ENCODE measurements at places on chromosomes 1 and 21.

DNA sequence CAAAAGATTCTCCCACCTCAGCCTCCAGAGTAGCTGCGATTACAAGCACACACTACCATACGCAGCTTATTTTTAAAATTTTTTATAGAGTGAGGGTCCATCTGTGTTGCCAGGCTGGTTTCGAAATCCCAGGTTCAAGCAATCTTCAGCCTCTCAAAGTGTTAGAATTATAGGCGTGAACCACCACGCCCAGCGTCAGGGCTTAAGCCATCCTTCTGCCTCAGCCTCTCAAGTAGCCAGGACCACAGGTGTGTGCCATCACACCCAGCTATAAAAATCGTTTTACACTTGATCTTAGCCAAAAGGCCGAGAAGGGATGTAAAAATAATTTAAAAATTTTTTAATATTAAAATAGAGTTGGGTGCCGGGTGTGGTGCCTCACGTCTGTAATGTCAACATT is 4.3 kb upstream of the SLC25A33 start:
- no peak for DNase-seq

DNA sequence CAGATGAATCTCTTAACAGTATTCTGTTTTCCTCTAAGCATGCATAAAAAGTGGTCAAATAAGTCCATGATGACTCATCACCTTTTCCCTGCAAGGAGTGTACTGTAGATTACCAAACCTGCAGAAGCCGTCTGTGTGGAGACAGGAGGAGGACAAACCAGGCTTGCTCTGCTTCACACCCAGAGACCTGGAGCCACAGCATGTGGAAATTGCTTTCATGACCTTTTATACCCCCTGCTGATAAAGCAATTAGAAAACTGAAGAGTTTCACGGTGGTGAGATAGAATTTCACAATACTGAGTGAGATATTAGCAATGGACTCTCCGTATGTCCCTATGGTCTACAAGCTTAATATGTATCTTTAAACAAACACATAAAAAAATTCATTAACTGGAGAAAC is 9.4 kb downstream of the CORT start:
- no peak for DNase-seq

DNA sequence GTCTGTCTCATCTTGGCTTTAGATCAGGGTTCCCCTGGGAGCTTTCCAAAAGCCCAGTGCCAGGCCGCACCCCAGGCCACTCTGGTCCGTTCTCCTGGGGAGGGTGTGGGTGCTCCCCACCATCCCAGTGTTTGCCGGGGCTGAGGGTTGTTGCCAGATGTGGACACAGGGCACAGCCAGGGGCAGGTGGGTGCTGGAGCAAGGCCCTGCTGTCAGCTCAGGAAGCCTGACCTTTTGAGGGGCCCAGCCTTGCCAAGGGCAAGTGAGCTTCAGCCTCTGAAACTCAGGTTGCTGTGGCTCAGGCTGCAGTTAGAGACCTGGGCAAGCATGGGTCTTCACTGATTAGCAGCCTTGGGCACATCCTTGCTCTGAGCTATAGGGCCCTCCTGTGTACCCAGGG is 22.8 kb upstream of the ZBTB21 start:
- no peak for DNase-seq

DNA sequence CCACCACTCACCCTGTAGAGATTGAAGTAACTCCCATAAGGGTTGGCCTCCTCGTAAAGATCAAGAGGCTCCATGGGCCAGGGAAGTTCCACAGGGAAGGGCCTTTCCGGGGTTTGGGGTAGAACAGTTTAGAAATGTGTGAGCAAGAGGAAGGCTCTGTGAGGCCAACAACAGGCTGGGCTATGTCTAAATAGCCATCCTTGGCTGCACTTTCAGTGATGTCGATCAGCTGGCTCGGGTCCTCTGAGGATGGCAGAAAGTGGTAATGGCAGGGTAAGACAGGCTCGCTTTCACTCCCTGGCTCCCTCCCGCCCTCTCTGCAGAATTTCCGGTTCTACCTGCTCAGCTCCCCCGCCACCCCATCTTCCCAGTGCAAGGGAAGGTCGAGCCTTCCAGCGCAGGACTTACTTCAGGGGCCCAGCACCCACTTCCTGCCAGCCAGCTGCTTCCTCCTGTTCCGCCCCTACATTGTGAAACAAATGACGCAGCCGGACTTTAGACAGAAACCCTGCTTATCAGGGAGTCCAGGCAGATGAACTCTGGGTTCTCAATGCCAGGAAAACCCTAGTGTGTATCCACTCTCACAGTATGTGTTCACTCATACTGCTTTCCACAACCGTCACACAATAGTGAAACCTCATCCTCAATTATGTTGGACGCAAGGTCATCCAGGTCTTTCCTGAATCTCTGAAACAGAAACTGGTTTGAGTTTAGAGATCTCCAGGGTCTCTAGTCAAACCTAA is 7.3 kb downstream of the F11R start:
- no peak for DNase-seq

DNA sequence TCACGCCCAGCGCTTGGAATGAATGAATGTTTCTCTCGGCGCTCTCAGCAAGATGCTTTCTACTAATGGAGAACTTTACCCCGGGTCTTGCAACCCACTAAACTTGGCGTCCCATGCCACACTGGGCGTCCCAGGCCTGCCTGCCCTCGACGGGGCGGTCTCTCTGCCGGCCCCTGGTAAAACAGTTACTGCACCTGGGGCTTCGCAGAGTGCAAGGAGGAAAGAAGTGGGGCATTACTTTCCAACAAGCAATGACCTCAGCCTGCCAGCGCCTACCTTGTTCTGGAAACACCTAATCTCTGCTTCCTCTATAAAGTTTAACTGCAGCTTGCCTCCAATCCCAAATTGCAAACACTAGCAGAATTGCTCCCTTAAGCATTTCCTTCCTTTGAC is 27.8 kb upstream of the NFIA start:
- no peak for DNase-seq

- DNase-seq = no peak
These were observed 246.7 kb upstream of the NFIA start for GRCh38 chr1:60835649-60836048.

- no peak for DNase-seq
These were observed 163.2 kb upstream of the COL6A1 start for GRCh38 chr21:45818276-45818903.

- no peak for DNase-seq
These were observed 144.5 kb downstream of the C1orf21 start for GRCh38 chr1:184531296-184531695.

- no peak for DNase-seq
These were observed 465.9 kb upstream of the DAB1 start for GRCh38 chr1:57889676-57890320.

DNA sequence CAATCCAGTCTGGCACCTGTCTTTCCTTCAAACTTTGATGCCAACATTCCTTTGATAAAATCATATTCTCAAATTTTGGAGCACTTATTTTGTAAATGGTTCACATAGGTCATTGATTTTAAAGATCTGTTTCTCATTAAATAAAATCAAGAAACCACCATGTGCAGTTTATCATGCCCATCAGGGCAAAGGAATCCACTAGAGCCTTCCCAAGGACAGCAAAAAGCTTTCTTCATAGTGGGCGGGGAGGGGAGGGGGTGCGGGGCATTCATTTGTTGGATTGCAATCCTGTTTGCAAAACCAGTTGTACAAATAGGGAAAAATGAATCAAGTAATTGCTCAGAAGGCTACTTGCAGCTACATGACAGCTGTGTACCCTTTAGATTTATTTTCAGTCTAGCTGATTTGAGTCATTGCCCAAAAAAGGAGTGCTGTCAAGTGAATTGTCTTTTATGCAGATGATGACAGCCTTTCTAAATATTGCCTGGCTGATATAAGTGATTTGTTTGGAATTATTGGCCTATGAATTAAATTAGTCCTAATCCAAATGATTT is 23.0 kb downstream of the LRRC8B start:
- no peak for DNase-seq

- no peak for DNase-seq
These were observed 39.0 kb downstream of the ZZZ3 start for GRCh38 chr1:77643456-77643855.

DNA sequence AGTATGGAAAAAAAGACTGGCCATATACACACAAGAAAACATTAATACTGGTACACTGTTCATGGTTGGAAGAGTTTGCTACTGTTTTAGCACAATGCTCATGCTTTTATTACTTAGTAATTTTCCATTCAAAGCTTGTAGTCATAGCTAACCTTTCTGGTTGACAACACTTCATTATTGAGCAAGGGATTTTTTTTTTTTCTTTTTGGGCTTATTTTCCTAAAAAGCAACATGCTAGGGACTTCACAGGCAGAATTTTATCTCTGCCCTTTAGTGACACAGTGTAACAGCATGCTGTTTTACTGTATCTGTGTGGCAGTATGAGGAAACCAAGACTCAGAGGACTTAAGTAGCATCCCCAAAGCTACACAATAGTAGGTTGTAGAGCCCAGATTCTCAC is 58.5 kb downstream of the FGGY start:
- DNase-seq = no peak

- no peak for DNase-seq
These were observed 7.1 kb upstream of the DDI2 start for GRCh38 chr1:15610167-15610566.

DNA sequence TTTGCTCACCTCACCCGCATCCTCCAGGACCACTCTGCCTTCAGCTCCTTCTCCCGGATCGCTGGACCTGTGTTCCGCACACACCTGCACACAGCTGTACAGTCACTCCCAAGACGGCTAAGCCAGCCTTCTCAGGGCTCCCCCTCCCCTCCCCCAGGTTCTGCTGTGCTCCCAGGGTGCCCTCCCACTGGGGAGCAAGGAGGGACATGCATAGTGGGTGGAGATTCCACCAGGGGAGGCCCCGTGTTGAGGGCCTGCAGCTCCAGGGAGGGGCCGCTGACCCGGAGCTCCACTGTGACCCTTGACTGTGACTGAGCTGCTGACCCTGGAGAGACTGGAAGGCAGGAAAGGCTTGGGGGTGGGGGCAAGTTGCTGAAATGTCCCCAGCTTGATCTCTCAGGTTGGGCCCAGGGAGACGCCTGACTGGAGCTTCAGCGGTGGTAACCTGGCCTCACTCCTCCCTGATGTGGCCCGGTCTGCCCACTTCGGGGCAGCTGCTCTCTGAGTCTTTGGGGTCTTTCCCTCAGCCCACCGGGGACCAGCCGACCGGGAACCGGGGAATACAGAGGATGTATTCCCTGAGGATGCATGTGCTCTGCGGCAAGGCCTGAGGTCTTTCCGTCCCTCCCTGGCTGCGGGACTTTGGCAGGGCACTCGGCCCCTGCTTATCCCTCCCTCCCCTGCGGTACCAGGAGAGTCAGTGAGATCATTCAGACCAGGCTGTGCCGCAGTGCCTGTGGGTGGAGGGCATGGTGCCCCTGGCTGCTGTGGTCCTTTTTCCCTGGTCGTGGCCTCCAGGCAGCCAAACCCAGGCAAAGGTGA is 28.6 kb upstream of the PLCH2 start:
- DNase-seq = no peak

DNA sequence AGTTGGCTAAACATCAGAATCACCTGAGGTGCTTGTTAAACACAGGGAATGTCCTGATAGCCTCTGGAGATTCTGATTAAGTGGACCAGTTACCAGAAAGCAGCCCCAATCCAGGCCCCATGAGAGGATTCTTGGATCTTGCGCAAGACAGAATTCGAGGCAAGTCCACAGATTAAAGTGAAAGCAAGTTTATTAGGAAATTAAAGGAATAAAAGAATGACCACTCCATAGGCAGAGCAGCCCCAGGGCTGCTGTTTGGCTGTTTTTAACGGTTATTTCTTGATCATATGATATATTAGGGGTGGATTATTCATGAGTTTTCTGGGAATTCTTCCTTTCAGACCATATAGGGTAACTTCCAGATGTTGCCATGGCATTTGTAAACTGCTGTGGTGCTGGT is 176.2 kb downstream of the ROR1 start:
- no peak for DNase-seq

- DNase-seq = no peak
These were observed 70.6 kb upstream of the GJB5 start for GRCh38 chr1:34684266-34684665.

DNA sequence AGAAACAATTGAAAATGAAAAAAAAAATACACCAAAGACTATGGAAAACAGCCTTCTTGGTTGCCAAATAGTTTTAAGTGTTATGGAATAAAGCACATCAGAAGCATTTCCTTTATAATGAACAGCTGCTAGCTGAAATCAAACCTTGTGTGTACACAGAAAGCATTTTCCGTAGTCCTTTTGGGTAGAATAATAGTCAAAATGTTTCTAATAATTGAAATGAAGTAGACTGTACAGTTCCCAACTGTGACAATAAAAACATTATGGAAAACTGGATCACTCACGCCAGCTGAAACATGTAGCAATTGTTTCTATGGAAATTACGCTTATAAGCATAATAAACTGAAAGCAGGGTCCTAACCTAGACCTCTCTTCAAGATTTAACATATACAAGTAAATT is 856.3 kb upstream of the B3GALT2 start:
- DNase-seq = no peak

DNA sequence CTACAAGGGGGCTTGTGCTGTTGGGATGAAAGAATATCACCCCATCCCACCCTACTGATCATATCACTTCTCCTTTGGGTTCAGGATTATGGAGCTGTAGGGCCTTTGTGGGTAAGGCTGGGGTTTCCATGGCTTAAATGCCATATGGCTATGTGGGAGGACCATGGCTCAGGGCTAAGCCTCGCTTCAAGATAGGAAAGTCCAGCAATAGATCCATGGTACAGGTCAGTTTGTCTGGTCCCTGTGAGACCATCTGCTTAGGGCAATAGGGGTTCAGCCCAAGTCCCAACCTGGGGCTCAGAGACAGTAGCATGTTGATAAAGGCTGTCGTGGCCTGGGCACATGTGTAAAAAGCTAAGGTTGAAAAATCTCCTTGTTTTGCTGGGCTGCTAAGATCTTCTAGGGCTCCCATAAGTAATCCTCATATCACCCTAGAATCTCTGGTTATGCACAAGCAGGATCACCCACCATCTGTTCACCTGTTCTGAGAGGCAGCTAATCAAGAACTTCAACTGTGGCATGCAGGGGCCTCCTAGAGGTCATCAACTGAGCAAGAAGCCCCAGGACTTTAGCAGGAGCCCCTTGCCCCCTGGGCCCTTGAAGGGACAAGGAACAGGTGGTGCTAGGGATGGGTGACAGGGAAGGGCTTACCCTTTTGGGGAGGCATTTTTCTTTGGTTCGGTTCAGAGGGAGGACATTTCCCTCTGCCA is 66.5 kb downstream of the UBE2T start:
- DNase-seq = no peak

- DNase-seq = no peak
These were observed 160.8 kb downstream of the DISP1 start for GRCh38 chr1:222975472-222976122.

GRCh38 chr1:7127322-7128075 is 342.2 kb downstream of the CAMTA1 start:
- no peak for DNase-seq

- DNase-seq = no peak
These were observed 28.7 kb downstream of the PTGFR start for GRCh38 chr1:78519446-78519845.

GRCh38 chr1:187626056-187626455 is 797.3 kb downstream of the PLA2G4A start:
- no peak for DNase-seq

GRCh38 chr1:239677362-239677761 is 291.0 kb downstream of the CHRM3 start:
- no peak for DNase-seq

GRCh38 chr21:17197996-17198395 is 314.8 kb upstream of the CXADR start:
- no peak for DNase-seq

All from neuronal stem cell (in vitro differentiated cells).